Activated CD4-positive, alpha-beta T cell treated with anti-CD3 and anti-CD28 coated beads, Interleukin-2, amount 10 ng/mL, durations not matched to agents 7 days and 5 days (primary cell): ENCODE measurements at places on chromosomes 12 and 14. TPM values are rescaled to one million over a fixed set of nuclear protein-coding genes. Genes with fewer than 3 reads are reported as not detected.

DNA sequence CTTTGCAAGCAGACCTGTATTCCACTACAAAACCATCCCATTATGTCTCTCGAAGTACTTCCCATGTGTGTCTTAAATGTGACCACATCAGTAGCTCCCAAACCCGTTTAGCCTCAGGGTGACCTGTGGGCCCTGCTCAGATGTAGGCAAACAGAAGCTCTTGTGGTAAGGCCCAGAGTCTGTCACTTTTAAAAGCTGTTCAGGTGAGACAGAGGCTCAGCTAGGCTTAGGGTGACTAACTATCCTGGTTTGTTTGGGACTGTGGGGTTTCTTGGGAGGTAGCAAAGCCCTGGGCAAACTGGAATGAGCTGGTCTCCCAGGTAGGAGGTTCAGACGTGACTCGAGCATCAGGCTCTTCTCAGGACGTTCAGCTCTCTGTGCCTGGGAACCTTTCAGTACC, 64.5 kb upstream of the VASH1 start:
- no peaks in the 10 kb centered on the region for H3K27me3 ChIP-seq
- H3K4me1 ChIP-seq = no peaks in the 10 kb centered on the region
- no peak overlapping the region for H3K27ac ChIP-seq
- no peak for DNase-seq

- no peaks in the 10 kb centered on the region for H3K27me3 ChIP-seq
- no peak for DNase-seq
- H3K27ac ChIP-seq = peak overlapping the region; percentile 22
- peak overlapping the region; percentile 48 for H3K4me3 ChIP-seq
Observed at GRCh38 chr12:68031881-68032739, 42.9 kb downstream of the IFNG-AS1 start.

- H3K36me3 ChIP-seq = no peaks in the 10 kb centered on the region
- no peak overlapping the region for H3K4me3 ChIP-seq
- DNase-seq = peak; percentile 52
- peaks cover 20% of the 10 kb centered on the region for H3K4me1 ChIP-seq
Observed at GRCh38 chr12:76143343-76144244, 59.1 kb upstream of the NAP1L1 start.

DNA sequence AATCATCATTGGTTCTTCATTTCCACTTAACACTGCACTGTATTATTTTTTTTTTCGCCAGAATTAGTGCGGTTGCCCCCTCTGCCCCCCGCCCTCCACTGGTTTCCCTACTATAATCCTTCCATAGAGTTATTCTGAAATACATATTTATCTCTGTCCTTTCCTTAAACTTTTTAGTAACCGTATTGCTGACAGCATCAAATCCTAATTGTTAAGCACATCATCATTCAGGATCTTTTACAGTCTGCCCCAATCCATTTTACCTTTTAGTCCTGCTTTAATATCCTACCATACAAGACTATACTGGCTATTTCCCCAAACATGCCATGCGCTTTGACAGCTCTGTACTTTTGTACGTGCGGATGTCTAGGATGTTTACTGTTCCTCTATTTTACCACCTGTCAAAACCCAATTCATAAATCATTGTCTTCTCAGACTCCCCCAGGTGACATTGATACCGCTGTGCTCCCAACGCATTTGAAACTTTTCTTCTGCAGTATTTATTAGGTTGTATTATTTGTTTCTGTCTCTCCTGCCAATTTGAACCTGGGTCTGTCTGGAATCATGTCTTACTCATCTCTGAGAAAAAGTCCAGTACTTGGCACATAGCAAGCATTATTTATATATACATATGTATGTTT, 1.0 kb downstream of the FGFR1OP2 start:
- peaks cover 40% of the 10 kb centered on the region for H3K36me3 ChIP-seq
- H3K27ac ChIP-seq = peak overlapping the region; percentile 96
- DNase-seq = no peak
- H3K4me3 ChIP-seq = peak overlapping the region; percentile 96
- H3K4me1 ChIP-seq = peaks cover 55% of the 10 kb centered on the region

DNA sequence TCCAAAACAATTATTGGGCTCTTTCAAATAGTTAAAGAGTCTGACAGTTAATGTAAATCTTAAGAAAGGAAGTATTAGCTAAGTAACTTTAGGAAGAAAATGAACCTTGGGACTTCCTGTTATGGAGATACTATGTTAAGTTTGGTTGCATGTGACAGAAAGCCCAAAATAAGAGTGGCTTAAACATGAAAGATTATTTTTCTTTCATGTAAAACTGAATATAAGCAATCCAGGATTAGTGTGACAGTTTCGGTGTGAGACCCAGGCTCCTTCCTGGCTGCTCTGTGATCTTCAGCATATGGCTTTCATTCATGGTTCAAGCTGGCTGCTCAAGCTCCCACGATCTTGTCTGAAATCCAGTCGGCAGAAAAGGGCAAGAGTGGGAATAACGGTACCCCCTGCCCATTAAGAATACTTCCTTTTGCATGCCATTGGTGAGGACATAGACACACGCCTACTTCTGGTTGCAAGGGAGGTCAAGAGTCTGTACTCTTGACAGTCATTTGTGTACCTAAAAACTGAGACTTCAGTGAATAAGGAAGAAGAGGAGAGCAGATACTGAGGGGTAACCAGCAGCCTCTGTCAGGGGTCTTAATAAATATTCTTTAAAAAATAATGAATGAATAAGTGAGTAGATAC, 2.2 kb upstream of the RPAP3 start:
- H3K4me3 ChIP-seq = peak overlapping the region; percentile 66
- peak overlapping the region; percentile 88 for H3K27ac ChIP-seq
- peaks cover 14% of the 10 kb centered on the region for H3K36me3 ChIP-seq
- peaks cover 42% of the 10 kb centered on the region for H3K4me1 ChIP-seq
- peak; percentile 16 for DNase-seq

GRCh38 chr12:119556854-119557253, 36.7 kb upstream of the TMEM233 start:
- H3K36me3 ChIP-seq = no peaks in the 10 kb centered on the region
- H3K27me3 ChIP-seq = peaks cover 2% of the 10 kb centered on the region
- no peak overlapping the region for H3K4me3 ChIP-seq
- DNase-seq = no peak
- no peaks in the 10 kb centered on the region for H3K4me1 ChIP-seq
- H3K27ac ChIP-seq = no peak overlapping the region

GRCh38 chr12:11446372-11446771, 51.0 kb upstream of the PRB2 start:
- no peaks in the 10 kb centered on the region for H3K27me3 ChIP-seq
- no peaks in the 10 kb centered on the region for H3K36me3 ChIP-seq
- H3K4me1 ChIP-seq = no peaks in the 10 kb centered on the region
- no peak overlapping the region for H3K4me3 ChIP-seq
- H3K27ac ChIP-seq = no peak overlapping the region

- H3K36me3 ChIP-seq = peaks cover 7% of the 10 kb centered on the region
- H3K4me3 ChIP-seq = no peak overlapping the region
- H3K27me3 ChIP-seq = no peaks in the 10 kb centered on the region
- DNase-seq = no peak
- H3K27ac ChIP-seq = no peak overlapping the region
Observed at GRCh38 chr12:50483488-50483887, 21.3 kb upstream of the DIP2B start.

Gene MBIP
- 27.7 TPM for total RNA-seq

Gene TXNDC16
- 12.0 TPM for total RNA-seq

Gene TPCN1
- total RNA-seq = 18.6 TPM

Gene SMIM41
- not detected for total RNA-seq

Gene GLIPR1L1
- total RNA-seq = not detected

Gene TBC1D30
- total RNA-seq = 0.19 TPM

Gene STAT6
- 239 TPM for total RNA-seq
